ENCODE measurements at places on chromosomes 1 and 21. TPM values are rescaled to one million over a fixed set of nuclear protein-coding genes. Genes with fewer than 3 reads are reported as not detected.
A peak's percentile ranks its signal among the peaks of the same experiment; 100 is the strongest.

GRCh38 chr1:201736707-201737320, 92.1 kb upstream of the IPO9 start:
- no peak for DNase-seq

HHAT gene
- total RNA-seq = 3.4 TPM

- DNase-seq = peak; percentile 94
Observed at GRCh38 chr1:183655562-183656075, 2.5 kb upstream of the APOBEC4 start.

SPRR5 gene
- total RNA-seq = not detected

All from omental fat pad (tissue), 4 donors.